ENCODE measurements at places on chromosomes 12 and 14.

- no peak for DNase-seq
Measured at GRCh38 chr12:52827499-52828090, 6.5 kb downstream of the KRT79 start.

DNA sequence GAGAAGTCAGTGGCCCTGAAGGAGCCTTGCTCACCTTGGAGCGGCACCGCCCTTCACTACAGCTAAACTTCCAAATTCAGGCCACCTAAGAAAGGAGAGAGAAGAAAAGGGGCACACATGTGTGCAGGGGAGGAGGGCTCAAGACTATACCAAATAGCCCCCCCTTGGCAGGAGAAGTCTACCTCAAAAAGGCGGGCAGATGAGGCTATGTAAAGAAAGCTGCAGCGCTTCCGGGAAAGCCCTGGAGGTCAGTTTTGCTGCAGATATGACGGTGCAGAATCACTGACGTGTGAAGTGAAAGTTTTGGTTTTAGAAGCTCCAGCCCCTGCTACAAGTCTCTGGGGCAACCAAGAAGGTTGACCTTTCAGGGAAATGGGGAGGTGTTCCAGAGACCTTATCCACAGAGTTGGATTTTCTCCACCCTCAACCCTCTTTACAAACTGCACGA is 48.2 kb upstream of the PNMA1 start:
- DNase-seq = no peak

DNA sequence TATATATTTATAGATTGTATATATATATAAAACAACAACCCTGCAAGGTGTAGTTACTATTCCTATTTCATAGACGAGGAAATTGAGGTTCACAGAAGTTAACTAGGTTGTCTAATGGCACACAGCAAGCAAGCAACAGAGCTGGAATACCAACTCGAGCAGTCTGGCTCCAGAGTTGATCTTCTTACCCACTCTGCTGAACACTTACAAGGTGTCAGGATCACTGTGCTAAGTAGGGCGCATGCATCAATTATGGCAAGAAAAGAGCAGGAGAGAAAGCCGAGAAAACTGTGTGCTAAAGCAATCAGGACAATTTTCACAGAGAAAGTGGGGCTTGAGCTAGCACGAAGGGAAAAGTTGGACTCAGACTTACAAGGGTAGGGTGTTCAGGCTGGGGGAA is 15.9 kb upstream of the ARMH4 start:
- no peak for DNase-seq

GRCh38 chr12:76864791-76865400 is 13.9 kb downstream of the CSRP2 start:
- DNase-seq = no peak

GRCh38 chr14:104725772-104726548 is 1.9 kb downstream of the ADSS1 start:
- DNase-seq = no peak

DNA sequence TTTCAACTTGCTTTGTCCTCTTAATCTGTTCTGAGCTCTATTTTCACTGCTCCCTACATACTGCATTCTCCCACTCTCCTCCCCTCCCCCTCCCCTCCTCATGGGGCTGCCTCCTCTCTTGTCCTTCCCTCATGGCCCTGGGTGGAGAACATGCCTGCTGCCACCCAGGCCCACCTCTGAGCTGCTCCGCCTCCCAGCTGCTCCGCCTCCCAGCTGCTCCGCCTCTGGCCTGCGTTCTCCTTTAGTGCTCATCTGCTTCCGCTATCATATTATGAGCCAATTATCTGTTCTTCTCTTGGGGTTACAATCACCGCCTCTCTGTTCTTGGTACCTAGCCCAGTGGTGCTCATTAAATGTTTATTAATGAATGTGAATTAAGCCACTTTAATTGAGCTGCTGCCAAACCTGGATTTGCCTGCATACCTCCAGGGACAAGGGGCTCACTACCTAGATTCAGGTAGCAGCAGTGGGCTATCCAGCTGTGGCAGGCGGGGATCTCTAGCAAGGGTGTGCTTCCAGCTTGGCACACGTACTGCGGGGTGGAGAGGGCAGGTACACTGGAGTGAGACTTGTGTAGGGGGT is 32.0 kb upstream of the FAM181A start:
- no peak for DNase-seq

Data from esophagus squamous epithelium (tissue), 5 donors.